NCI-H460 (cell line): ENCODE measurements at places on chromosomes 5 and 9. TPM values are rescaled to one million over a fixed set of nuclear protein-coding genes. Genes with fewer than 3 reads are reported as not detected.

The NPR3 gene
- 21.3 and 21.5 TPM in 2 replicates for total RNA-seq

The SPATA9 gene
- total RNA-seq = 0.42 and 0.49 TPM in 2 replicates

The ETF1 gene
- 153 and 176 TPM in 2 replicates for total RNA-seq

The LCN9 gene
- not detected in 2 replicates for total RNA-seq

The LPAR1 gene
- 1.2 and 1.3 TPM in 2 replicates for total RNA-seq

The LECT2 gene
- not detected in 2 replicates for total RNA-seq

The WNT8A gene
- total RNA-seq = not detected in 2 replicates

The CD274 gene
- 91.1 and 98.4 TPM in 2 replicates for total RNA-seq

The MARVELD2 gene
- 8.8 and 9.3 TPM in 2 replicates for total RNA-seq

The NIPAL4 gene
- total RNA-seq = 0.23 and 0.32 TPM in 2 replicates

The MAMDC2 gene
- not detected in 2 replicates for total RNA-seq

The CARD9 gene
- total RNA-seq = 0.22 and 0.32 TPM in 2 replicates

The SPATA6L gene
- not detected in 2 replicates for total RNA-seq

The CTXN3 gene
- not detected in 2 replicates for total RNA-seq

The ZNF622 gene
- 30.4 and 37.6 TPM in 2 replicates for total RNA-seq

The CFAP157 gene
- not detected in 2 replicates for total RNA-seq

The CDC20B gene
- not detected in 2 replicates for total RNA-seq

GRCh38 chr9:132744881-132745755, 74.9 kb downstream of the GTF3C4 start:
- no peak for DNase-seq

GRCh38 chr5:57360871-57361270, 121.7 kb downstream of the ACTBL2 start:
- no peak for DNase-seq

GRCh38 chr9:35114113-35114839, 1.4 kb downstream of the ATOSB start:
- DNase-seq = peak; percentile 81

DNA sequence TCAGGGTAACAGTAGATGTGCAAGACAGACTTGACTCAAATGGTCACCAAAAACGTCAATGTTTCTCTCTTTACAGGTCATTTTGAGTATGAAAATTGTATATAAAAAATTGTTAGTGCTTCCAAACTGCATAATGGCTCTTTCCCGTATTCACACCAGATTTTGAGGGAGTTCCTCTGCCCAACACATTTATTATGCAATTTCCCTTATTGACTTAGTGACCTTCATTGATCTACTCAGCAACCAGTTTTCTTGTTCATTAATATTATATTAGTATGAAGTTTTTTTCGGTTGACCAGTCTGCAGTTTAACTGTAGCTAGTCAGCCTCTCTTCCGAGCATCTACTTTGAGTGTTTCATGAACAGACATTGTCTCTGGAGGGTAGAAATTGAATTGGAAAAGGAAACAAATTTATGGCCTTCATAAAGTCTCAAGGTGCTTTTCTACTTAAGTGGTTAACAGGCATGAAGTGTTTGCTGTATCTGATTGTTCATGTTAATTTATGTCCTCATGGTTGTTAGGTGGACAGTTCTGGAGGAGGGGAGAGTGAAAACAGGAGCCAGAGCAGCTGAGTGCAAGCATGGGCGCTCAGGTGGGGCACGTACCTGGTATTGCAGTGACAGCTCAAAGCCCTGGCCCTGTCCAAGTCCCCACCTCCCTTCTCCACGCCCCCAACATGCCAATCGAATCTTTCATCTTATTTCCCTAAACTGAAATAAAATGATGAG, 240.2 kb downstream of the RFK start:
- DNase-seq = no peak

GRCh38 chr5:149581931-149582768, 852 bp downstream of the ARHGEF37 start:
- DNase-seq = no peak

- no peak for DNase-seq
These were observed 47.7 kb upstream of the GARNL3 start for GRCh38 chr9:127216888-127217217.

DNA sequence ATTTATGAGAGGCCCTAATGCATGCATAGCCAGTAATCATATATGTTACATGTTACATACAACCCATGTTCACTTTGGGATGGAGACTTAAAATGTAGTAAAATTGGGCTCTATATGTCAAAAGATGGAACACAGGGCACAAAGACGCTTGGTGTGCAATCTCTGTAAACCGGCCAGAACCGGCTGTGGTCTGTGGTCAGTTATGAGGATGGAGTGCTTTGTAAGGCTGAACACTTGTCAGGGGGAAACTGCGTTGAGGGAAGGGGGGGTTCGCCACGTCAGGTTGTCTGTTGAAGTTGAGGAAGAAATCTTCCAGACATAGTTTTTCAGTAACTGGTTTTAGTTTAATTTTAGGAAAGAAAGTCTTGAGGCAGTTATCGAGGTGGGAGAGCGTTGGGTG, 2.7 kb upstream of the CKMT2 start:
- DNase-seq = no peak

- no peak for DNase-seq
These were observed 70.5 kb downstream of the CDKN2A start for GRCh38 chr9:21923694-21924093.

DNA sequence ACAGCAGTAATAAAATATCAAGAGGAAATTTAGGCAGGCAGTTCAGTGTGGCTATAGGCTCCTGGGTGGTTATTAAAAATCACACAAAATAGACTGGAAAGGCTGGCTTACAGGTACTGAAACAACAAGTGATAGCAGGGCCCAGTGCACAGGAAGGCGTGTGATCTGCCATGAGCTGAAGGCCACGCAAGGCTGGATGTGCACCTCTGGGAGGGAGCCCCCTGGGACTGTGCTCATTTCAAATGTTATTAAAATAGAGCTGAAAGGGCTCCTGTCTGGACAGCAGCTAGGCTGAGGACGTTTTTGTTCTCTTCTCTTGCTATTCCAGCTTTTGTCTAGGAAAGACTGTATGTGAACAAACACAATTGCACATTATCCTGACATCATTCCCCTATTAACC, 324.3 kb upstream of the RFX3 start:
- no peak for DNase-seq

DNA sequence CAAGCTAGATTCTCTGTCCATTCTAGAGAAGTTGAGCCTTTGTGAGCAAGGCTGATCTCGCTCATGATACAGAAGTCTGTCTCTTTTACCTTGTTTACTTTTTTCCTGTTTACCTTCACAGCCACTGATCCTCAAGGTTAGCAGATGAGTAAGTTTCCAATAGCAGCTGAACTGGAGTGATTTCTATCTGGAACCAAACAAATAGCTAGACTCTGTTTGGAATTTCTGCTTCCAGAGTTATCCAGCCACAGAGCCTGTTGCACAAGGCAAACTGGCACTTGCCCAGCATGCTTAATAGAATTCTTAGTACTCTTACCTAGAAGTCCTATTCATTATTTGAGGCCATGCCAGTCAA, 12.8 kb upstream of the PANK3 start:
- DNase-seq = no peak

DNA sequence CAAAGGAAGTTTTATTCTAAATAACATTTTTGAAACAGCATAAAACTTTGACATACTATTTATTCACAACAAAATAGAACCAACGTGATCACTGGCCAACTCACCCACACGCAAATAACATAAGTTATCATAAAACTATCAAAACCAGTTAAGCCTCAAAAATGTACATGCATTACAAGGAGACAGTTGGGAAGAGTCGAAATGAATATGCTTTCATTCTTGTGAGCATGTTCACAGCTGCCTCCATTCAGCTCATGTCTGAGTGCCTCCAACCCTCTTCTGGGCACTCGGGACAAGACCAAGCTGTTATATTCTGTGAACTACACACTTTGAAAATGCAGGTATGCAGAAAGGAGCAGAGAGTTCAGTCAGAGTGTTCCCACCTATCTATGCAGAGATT, 284.9 kb downstream of the BNC2 start:
- DNase-seq = no peak

DNA sequence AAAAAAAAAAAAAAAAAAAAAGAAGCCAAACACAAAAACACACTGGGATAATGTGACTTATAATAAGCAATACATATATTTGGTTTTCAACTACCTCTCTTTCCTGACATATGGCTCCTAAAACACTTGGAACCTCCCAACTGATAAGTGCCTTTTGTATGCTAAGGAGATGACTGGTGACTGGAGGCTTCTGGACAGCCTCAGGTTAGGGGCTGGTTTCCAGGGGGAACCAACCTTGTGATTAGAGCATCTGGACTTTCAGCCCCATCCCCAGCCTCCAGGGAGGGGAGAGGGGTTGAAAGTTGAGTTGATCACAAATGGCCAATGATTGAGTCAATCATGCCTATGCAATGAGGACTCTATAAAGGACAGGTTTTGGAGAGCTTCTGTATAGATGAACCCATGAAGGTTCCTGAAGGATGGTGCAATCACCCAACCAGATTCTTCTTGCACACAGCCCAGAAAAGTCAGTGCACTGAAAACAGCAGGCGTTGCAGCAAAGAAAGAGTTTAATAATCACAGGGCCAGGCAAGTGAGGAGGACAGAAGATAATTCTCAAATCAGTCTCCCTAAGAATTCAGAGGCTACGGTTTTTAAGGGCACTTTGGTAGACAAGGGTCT, 276.7 kb downstream of the AUH start:
- no peak for DNase-seq

DNA sequence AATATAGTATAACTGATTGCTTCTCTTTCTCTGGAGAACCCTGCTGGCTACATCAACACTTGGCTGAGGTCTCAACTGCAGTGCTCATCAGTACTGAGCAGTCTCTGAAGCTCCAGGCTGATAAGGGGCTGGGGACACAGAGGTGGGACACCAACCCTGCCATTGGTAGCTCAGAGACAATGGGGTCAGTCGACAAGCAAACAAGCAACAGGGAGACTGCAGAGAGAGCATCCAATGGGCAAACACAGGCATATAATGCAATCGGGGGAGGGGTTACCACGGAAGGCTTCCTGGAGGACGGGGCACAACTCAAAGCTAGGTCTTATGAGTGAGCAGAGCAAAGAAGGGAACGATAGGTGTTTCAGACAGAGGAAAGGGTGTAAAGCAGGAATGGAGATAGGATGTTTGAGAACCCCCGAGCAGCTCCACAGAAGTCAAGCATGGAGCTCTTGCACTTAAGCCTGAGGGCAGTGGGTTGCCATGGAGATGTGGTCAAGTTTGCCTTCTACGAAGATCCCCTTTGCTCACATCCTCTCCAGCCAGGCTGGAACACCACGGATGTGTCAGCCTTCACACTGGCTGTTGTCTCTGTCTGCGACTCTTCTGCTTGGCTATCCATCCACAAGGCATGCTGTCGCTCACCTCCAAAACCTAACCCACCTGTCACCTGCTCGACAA, 21.5 kb upstream of the AKNA start:
- no peak for DNase-seq

GRCh38 chr9:95670122-95670521, 153.4 kb upstream of the PTCH1 start:
- DNase-seq = no peak

GRCh38 chr5:137399911-137400310, 99.2 kb downstream of the SPOCK1 start:
- DNase-seq = no peak

- DNase-seq = no peak
These were observed 135.0 kb downstream of the NMUR2 start for GRCh38 chr5:152270096-152270495.

GRCh38 chr9:38074441-38074961, 5.5 kb upstream of the SHB start:
- no peak for DNase-seq

DNA sequence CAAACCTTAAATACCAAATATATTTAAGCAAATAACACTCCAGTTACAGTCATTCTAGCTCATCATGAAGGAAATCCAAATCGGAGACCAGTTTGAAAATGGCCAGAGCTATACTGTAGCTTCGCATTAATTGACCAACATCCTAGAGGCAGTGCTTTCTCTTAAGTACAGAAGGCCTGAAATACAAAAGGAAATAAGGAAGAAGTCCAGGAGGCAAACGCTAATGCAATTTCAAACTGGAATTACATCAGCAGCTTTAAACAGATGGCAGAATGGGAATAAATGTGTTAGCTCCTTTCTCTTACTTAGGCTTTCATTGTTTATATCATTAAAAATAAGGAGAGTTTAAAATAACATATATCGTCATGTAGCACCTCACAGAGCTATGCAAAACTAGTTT, 197.0 kb downstream of the SEC61B start:
- DNase-seq = no peak

DNA sequence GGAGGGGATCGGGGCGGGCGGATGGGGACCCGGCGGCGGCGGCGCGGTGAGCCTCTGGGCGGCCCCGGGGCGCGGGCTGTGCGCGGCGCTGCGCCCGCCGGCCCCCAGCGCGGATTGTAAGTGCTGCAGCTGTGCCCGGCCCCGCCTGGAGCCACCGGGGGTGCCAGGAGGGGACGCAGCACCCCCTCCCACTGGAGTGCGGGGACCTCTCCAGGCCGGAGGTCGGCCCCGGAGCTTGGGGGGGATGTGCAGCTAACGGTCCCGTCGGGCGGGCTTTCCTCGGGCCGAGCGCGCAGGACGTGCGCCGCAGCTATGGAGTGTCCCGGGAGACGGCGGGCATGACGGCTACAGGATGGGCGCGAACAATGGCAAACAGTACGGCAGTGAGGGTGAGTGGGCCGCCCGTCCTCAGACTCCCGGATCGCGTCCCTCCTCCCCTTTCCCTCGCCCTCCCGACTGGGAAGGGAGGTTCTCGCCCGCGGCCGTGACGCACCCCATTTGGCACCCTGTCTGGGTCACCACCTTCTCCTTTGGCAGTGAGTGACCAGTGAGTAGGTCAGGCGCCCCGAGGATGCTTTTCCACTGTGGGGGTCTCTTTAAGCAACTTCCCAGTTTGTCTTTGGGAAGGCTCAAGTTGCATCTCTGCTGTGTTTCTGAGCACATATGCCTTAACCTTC, 483 bp downstream of the FBXL7 start:
- DNase-seq = no peak

- no peak for DNase-seq
These were observed 28.7 kb downstream of the HMGCR start for GRCh38 chr5:75365740-75366139.

- no peak for DNase-seq
These were observed 49.2 kb upstream of the PPP1R2B start for GRCh38 chr5:156800929-156801328.

- DNase-seq = no peak
These were observed 25.8 kb downstream of the ADAMTSL2 start for GRCh38 chr9:133560311-133560710.

- DNase-seq = no peak
These were observed 15.0 kb downstream of the TLX3 start for GRCh38 chr5:171323806-171324632.

GRCh38 chr9:71769175-71770161, 1.2 kb upstream of the CEMIP2 start:
- peak; percentile 32 for DNase-seq

GRCh38 chr5:176810687-176811501, 535 bp downstream of the UNC5A start:
- DNase-seq = no peak

- DNase-seq = no peak
These were observed 123.1 kb downstream of the LIFR start for GRCh38 chr5:38433160-38433861.

DNA sequence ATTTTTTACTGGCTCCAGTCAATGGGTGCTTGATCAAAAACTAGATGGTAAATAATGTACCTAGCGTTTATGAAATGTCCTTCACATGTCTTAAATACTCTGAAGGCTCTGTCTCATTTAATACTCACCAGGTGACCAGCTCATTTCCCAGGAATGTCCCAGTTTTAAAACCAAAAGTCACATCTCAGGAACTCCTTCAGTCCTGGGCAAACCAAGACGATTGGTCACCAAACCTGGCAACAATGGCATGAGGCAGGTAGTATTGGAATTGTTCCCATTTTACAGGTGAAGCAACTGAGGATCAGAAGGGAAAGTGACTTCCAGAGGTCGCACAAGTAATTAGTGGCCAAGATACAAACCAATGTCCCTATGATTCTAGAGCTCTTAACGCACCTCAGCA, 27.7 kb downstream of the SMIM23 start:
- DNase-seq = no peak

GRCh38 chr9:93910598-93910997, 44.6 kb downstream of the BARX1 start:
- no peak for DNase-seq
